Calu3 (cell line): ENCODE measurements at places on chromosomes 7 and 10. TPM values are rescaled to one million over a fixed set of nuclear protein-coding genes. Genes with fewer than 3 reads are reported as not detected.

The LAMB4 gene
- total RNA-seq: 0.12 TPM in 1 of 2 replicates, not detected in the other

The CLEC2L gene
- not detected in 2 replicates for total RNA-seq

The UNC5B gene
- 0.07 and 0.39 TPM in 2 replicates for total RNA-seq

The EFCAB10 gene
- not detected in 2 replicates for total RNA-seq

The AKR1C8 gene
- total RNA-seq: not detected in 2 replicates

The UCN3 gene
- not detected in 2 replicates for total RNA-seq

The GNGT1 gene
- total RNA-seq: not detected in 2 replicates

The TMEM243 gene
- 22.1 and 23.2 TPM in 2 replicates for total RNA-seq

The CAV1 gene
- total RNA-seq: 13.3 and 15.9 TPM in 2 replicates

The FAM25A gene
- total RNA-seq: not detected in 2 replicates

The TLX1 gene
- not detected in 2 replicates for total RNA-seq

The NOS3 gene
- 0.71 and 1.1 TPM in 2 replicates for total RNA-seq

The CPEB3 gene
- total RNA-seq: 2.8 and 3.6 TPM in 2 replicates

The STAMBPL1 gene
- total RNA-seq: 9.4 and 9.5 TPM in 2 replicates

The FANK1 gene
- total RNA-seq: 0.85 and 1.6 TPM in 2 replicates

The HSPB1 gene
- total RNA-seq: 72.7 and 135 TPM in 2 replicates

The TNPO3 gene
- 43.6 and 47.1 TPM in 2 replicates for total RNA-seq

The RET gene
- 0.07 TPM in 1 of 2 replicates, not detected in the other for total RNA-seq

The SPACDR gene
- total RNA-seq: 4.5 and 9.1 TPM in 2 replicates

The PAPSS2 gene
- 12.6 and 12.7 TPM in 2 replicates for total RNA-seq

The NOC3L gene
- 18.4 and 21.8 TPM in 2 replicates for total RNA-seq

The DKK1 gene
- 122 and 145 TPM in 2 replicates for total RNA-seq

The NEUROG3 gene
- not detected in 2 replicates for total RNA-seq

The SHH gene
- 0.66 and 1.1 TPM in 2 replicates for total RNA-seq

The TNRC18 gene
- 213 and 218 TPM in 2 replicates for total RNA-seq

The SRGN gene
- total RNA-seq: not detected in 2 replicates

The TMEM225B gene
- not detected in 2 replicates for total RNA-seq

The LRRTM3 gene
- total RNA-seq: not detected in 2 replicates

The FBXO24 gene
- total RNA-seq: 0.29 and 0.66 TPM in 2 replicates

The MYO1G gene
- 0.33 and 0.39 TPM in 2 replicates for total RNA-seq

The CDHR1 gene
- total RNA-seq: not detected in 2 replicates

The IGF2BP3 gene
- total RNA-seq: 111 and 114 TPM in 2 replicates

The SLC26A4 gene
- 0.09 TPM in 1 of 2 replicates, not detected in the other for total RNA-seq

The PLAC9 gene
- not detected in 2 replicates for total RNA-seq

The H2BK1 gene
- not detected in 2 replicates for total RNA-seq

The HOXA5 gene
- 8.3 and 10.6 TPM in 2 replicates for total RNA-seq

The TBATA gene
- not detected in 2 replicates for total RNA-seq
